Epithelial cell of alveolus of lung (primary cell): ENCODE measurements at places on chromosomes 4 and X. TPM values are rescaled to one million over a fixed set of nuclear protein-coding genes. Genes with fewer than 3 reads are reported as not detected.

The UGT2B10 gene
- not detected in 2 replicates for total RNA-seq

The AVPR2 gene
- total RNA-seq = not detected in 2 replicates

The IRAK1 gene
- total RNA-seq = 57.1 and 89.2 TPM in 2 replicates

The MAML3 gene
- 1.9 and 8.0 TPM in 2 replicates for total RNA-seq

The DUSP21 gene
- total RNA-seq = not detected in 2 replicates

The TMEM156 gene
- total RNA-seq = 3.8 and 30.8 TPM in 2 replicates

The HOPX gene
- total RNA-seq = 2.2 and 5.2 TPM in 2 replicates
